NCI-H1092 (cell line): ENCODE measurements at places on chromosomes 2 and 18.

DNA sequence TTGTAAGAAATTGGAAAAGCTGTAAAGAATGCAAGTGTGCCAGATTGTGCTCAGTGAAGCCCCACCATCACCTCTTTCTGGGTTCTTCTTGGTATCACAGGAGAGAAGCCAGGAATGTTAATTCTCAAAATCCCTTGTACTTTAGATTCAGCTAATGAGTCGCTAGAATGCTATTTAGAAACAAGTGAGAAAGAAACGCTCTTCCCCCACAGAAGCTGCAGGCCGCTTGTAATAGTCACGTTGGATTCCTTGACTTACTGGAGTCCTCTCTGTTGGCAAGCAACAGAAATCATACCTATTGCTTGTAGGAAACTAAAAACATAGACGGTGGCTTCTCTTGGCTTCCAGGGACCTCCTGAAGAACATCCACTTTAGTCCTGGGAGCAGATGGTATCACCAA lies 375.6 kb upstream of the LRATD1 start:
- DNase-seq: no peak

GRCh38 chr2:158745067-158745865 lies 49.9 kb upstream of the DAPL1 start:
- peak; percentile 55 for DNase-seq

- no peak for DNase-seq
These were observed 3.6 kb downstream of the RPRM start for GRCh38 chr2:153474876-153475435.

GRCh38 chr2:140122001-140122400 lies 1341.8 kb upstream of the NXPH2 start:
- DNase-seq: no peak

- no peak for DNase-seq
These were observed 160.7 kb downstream of the FSHR start for GRCh38 chr2:48993576-48993975.

DNA sequence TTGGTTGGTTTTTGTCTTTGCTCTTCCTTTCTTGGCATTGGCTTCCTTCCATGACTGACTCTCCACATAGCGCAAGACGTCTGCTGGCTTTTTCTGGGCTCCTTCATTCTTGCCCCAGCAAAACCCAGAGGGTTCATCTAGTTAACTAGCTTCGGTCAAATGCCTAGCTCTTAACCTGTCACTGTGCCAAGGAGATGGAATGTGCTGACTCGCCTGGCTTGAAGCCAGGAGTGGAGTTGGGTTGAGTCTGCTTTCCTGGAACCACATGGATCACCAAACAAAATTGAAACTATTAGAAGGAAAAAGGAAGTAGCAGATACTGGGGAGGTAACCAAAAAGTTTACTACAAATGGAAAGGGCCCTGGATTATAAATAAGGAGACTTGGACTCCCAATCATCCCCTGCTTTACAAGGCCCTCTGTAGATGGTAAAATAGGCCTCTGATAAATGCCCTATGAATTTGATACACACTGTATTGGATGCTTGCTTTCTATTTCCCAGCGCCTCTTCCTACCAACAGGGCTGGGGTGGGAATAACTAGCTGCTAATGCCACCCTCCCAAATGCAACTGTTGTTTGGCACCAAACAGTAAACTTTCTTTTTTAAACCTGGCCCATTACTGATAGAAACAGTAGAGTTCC lies 11.3 kb downstream of the MALT1 start:
- DNase-seq: no peak

- DNase-seq: no peak
These were observed 62.5 kb downstream of the RPIA start for GRCh38 chr2:88753833-88754584.

GRCh38 chr18:59517446-59518165 lies 158.5 kb upstream of the LMAN1 start:
- no peak for DNase-seq

GRCh38 chr2:47640356-47640755 lies 142.6 kb upstream of the MSH6 start:
- no peak for DNase-seq

DNA sequence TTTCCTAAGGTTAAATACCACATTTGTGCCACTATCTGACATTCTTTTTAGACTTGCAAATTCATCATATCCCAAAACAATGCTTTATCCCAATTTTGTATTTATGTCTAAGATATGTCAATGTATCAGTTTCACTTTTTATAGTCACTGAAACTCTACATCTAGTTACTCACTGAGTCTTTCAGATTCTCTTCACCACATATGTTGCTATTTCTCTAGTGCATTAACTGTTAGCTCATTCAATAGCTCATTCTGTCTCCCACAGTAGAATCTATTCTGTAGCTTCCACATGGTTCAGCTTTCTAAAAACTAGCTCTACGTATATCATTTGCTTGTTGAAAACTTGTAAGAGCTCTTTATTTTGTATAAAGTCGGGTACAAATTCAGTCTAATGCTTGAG lies 1420.6 kb upstream of the NXPH2 start:
- no peak for DNase-seq

DNA sequence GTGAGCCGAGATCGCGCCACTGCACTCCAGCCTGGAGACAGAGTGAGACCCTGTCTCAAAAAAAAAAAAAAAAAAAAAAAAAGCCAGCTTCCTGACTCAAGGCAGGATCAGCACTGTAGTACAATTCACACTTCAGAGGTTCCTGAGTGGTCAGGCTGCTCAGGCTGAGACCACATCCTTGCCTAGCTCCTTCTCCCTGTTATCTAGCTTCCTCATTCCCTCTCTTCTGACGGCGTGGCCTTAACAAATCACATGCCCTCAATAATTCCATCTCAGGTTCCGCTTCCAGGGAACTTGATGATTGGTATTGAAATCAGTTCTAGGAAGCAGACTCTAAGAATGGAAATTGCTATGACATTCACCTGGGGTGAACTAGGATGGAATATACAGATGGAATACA lies 29.8 kb upstream of the KDM3A start:
- DNase-seq: no peak

GRCh38 chr2:98088261-98088660 lies 1.3 kb downstream of the VWA3B start:
- no peak for DNase-seq

DNA sequence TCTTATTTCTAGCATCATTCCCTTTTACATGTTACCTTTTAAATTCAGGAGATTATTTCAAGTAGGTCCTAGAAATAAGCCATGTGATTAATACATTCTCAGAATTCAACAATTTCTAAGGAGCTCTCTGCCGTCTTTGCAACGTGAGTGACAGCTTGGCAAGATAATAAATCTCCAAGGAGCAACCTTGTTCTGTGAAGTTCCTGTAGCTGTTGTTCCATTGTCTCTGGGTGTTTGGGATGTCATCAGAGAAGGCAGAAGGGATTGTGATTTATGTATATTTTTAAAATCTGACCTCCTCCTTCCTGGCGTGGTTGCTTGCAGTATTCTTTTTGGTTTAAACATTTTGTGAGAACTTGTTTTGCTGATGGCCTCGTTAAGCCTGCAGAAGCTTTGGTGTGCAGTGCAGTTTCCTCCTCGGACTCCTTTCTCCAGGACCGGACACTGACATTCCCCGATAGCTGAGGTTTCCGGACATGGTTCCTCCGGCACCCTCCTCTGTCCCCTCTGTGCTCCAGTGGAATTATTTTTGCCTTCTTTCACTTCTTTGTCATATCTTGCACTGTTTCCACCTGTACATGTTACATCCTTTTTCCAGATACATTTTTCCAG lies 33.7 kb downstream of the RAMP1 start:
- no peak for DNase-seq

DNA sequence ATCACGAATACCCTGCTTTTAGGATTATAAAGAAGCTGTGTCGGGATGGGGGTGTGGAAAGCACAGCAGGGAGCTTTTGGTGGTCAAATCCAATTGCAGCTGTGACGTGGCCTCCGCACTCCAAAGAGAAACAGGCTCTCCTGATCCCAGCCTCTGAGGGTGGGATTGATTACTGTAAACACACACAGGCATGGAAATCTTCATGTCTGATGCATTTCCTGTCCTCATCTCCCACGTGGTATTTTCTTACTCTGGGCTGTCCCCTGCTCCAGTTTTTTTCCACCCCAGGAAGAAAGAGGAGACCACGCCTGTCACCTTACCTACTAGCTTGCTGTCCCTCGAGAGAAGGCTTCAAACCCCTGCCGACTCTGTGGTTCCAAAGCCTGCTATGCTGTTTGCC lies 22.7 kb downstream of the RNF152 start:
- no peak for DNase-seq

DNA sequence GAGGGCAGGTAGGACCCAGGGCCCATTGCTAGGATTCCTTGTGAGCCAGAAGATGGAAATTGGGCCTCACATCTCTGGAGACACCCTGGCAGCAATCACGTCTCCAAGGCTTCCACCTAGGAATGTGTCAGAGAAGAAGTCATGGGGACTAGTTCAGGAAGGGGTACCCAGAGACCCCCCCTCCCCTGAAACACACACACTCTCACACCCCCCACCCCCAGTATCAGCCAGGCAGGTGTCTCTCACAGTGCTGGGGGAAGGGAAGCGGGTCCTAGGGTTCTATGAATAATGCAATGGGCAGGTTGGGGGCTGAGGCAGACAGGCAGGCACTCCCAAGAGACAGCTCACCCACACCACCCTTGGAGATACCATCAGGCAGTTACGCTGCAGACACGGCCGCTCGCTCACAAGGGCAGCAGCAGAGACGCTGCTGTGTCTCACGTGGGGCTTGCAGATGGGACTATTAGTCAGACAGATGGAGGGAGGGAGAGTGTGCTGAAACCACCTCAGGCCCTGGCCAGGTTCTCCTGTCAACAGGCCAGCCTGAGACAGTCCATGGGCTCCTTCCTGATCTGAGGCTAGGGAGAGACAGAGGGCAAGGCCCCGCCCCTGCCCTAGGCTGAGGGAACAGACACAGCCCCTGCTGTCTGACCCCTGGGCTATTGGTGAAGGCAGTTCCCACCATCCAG lies 134.6 kb downstream of the CYP26B1 start:
- DNase-seq: no peak

GRCh38 chr2:236163471-236164200 lies 4.5 kb downstream of the GBX2 start:
- DNase-seq: no peak

- DNase-seq: no peak
These were observed 531.2 kb upstream of the VRK2 start for GRCh38 chr2:57515366-57515765.
